ENCODE measurements at places on chromosomes 16 and 17.

- DNase-seq = no peak
Observed at GRCh38 chr17:78423961-78424675, 45.7 kb downstream of the PGS1 start.

DNA sequence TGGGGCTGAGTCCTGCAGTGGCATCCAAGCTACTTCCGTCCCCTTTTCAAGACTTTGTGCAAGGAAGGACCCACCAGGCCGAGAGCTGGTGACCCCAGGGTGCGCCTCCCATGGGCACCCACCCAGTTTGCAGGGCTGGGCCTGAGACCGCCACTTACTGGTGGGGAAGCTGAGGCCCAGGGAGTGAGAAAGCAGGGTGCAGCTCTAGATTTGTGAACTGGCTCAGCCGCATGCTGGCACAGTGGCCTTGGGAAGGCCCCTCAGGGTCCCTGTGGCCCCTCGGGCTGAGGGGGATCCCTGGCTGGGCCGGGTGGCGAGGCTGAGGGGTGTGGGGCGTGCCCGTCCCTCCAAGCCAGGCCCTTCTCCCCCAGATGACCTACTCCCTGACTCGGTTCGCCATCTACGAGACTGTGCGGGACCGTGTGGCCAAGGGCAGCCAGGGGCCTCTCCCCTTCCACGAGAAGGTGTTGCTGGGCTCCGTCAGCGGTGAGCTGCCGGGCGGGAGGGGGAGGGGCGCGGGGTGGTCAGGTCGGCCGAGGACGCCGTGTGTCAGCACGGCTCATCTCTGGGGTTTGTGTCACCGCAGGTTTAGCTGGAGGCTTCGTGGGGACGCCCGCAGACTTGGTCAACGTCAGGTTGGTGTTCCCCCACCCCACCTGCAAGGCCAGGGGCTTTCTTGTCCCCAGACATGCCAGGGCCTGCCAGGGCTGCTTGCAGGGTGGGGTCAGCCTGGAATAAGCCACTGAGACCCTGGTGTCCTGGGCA, 3.2 kb downstream of the SLC25A10 start:
- no peak for DNase-seq

GRCh38 chr16:54503011-54503855, 216.6 kb upstream of the IRX3 start:
- DNase-seq = no peak

DNA sequence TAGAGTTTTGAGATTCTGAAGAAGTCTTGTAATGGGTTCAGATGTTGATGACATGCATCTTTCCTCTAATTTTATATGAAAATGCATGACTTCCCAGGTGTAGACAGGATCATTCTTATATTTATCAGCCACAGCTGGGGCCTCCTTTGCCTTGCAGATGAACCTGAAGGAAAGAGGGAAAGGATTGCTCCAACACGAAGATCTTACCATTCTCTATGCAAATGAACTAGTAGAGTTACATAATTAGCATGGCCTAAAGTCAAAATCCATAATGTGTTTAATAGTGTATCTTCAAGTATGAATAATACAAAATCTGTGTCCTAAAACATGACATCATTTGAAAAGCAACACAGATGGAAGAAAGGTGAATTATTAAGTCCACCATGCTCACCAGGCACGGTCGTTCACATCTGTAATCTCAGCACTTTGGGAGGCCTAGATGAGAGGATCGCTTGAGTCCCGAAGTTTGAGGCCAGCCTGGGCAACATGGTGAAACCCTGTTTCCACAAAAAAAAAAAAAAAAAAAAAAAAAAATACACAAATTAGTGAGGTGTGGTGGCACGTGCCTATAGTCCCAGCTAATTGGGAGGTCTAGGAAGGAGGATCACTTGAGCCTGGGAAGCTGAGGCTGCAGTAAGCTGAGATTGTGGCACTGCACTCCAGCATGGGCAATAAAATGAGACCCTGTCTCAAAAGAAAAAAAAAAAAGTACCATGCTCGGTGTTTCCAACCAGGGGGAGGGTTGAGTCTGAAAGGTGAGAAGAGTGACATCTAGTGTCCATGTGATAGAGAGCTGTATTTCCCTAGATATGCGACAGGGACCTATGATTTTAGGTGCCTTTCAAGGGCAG, 6.3 kb downstream of the VWA3A start:
- DNase-seq = no peak

DNA sequence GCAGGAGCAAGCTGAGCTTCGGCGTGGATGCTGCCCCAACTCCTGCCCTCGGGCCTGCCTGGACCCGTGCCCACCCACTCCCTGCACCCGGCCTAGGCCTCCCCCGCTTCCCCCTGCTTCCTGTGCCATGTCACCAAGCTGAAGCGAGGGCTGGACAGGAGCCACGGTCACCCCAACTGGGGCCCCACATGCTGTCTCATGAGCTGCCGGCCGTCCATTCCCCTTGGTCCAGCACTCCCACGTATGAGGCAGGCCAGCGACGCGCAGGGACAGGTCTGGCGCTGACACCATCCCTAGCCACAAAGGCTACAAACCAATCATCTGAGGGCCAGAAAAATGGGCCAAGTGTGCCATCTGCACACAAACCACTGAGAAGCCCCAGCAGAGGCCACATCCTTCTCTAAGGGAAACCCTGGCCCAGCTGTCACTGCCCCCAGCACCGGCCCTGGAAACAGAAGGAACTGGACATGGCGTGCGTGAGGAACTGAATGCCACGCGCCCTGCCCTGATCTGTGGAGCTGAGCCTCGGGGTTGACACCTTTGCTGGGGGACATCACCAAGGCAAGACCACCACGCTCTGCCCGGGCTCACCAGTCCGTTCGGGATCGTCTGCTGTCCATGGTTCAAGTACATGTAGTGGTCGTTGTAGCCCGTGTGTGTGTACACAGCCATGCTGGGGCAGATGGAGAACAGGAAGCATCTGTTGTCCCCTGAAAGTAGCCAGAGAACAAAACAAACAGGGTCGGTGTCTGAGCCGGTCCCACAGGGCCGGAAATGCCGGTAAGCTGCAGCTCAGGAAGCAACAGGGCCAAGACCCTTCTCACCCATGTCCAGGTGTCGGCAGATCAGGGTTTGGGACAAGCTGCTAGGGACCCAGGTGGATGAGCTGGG, 22.2 kb downstream of the MEAK7 start:
- DNase-seq = no peak

DNA sequence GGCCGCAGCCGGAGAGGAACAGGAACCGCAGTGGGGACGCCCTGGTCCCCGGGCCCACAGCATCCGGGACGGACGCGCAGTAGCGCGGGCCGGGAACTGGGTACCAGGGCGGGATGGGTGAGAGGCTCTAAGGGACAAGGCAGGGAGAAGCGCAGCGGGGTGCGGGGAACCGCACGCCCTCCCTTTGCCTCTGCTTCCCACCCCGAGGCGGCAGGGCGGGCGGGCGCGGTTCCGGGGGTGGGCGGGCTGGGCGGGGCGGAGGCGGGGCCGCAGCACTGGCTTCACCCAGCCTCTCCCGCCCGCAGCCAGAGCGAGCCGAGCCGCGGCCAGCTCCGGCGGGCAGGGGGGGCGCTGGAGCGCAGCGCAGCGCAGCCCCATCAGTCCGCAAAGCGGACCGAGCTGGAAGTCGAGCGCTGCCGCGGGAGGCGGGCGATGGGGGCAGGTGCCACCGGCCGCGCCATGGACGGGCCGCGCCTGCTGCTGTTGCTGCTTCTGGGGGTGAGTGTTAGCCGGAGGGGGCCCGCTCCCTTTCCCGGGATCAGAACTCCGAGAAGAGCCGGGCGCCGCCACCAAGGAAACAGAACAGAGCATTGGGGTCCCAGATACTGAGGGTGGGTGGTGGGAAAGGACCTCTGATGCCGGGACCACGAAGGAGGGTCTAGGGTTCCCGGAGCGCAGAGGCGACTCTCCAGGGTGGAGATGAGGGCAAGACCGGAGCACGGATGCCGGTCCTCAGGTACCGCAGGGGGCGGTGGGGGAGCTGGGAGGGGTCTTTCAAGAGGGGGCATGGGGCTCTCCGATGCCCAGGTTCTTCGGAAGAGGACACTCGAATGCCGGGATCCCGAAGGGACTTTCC, at the start of gene NGFR:
Gene NGFR, plus strand, starts transcription at position 308 of the 856 bp plus-strand sequence. Its CDS starts 125 bp downstream, at position 433.
- peak; percentile 53 for DNase-seq

- DNase-seq = no peak
Observed at GRCh38 chr17:19958023-19958422, 19.6 kb downstream of the AKAP10 start.

DNA sequence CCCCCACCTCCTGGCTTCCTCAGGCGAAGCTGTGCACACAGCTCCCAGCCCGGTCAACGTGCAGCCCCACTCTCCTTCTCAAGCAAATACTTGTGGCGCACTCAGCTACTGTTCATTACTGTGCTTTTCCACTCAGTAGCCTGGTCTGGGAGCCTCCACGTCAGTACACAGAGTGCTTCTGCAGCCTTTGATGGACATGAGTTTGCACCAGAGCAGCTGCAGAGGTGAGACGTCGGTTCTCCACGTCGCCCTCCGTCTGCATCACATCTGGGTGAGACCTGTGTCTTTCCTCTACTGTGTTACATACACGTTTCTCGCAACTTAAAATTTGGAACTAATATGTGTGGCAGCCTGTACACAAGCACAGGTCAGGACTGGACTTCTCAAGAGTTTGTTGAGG, 334.3 kb downstream of the C16orf95 start:
- no peak for DNase-seq

- no peak for DNase-seq
Observed at GRCh38 chr17:40253565-40253964, 34.1 kb upstream of the CDC6 start.

DNA sequence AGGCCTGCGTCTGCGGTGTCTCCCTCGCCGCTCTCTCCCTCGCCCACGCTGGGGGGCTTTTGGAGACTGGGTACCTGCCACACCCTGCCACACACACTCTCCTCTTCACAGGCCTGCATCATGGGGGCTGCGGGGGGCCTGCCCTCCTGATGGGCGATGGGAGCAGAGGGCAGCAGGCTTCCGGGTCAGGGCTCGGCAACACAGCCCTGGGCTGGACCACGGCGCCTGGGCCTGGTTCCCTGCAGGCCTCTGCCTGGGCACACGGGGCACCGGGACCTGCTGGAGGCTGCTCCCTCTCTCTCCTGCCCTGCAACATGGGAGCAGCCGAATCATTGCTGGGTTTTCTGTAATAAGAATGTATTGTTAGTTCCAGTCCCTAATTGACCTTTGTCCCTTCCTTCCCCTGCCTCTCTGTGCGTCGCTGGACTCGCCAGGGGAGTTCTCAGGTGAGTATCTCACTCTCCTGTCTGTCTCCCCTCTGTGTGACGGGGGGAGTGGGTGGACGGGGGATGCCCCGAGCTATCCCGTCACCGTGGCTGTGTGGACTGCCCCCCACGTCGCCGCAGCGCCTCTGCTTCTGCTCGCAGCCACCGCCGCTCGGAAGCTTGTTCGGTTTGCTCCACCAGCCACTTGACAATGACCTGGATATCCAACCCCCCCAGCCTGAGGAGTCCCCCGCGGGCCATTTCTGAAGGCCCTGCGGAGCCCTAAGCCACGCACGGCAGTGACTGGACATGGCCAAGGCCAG, 13.5 kb downstream of the NME3 start:
- no peak for DNase-seq

DNA sequence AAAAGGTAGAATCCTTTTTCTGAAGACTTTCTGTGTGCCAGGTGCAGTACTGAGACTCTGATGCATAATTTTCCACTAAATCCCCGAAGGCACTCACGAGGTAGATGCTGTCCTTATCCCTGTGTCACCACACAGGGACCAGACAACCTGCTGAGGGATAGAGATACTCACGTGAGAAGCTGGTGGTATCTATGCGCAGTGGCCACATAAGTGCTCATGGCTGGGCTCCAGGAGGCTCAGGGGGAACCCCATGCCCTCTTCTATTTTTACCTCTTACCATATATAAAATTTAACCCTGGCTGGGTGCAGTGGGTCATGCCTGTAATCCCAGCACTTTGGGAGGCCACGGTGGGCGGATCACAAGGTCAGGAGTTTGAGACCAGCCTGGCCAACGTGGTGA, 38.3 kb downstream of the NT5M start:
- DNase-seq = no peak

DNA sequence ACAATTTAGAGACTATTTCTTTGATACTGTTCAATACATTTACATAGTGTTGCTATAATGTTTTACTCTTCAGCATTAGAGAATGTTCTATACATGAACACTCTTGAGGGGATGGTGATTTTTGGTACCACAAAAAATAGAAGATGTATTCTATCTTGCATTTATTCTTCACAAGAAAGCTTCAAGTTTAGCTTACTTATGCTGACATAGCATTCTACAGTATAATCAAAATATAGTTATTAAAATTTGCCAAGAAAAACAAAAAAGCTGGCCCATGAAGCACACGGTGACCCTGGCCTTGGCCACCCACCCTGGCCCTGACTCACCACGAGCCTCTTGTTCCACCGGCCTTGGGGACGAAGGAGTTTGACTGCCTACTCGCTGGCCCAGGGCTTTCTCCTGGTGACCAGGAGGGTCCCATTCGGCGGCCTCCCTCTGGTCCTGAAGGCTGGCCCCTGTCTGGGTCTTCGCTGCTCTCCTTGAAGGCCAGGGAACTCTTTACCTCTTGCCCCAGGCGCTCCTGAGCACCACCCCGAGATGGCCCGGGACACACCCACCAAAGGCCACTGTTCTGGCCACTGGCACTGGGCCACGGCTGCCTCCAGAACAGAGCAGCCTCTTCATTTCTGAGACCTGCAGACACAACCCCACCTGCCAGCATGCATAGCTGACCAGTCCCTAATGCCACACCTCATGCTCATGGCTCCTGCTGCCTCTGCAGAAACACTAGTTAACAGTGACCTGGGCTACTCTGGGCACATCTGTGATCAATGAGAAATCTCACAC, 22.5 kb upstream of the ICAM2 start:
- no peak for DNase-seq

GRCh38 chr17:38619451-38619795, 13.7 kb upstream of the SRCIN1 start:
- no peak for DNase-seq

GRCh38 chr17:73947966-73948355, 255.5 kb upstream of the RPL38 start:
- no peak for DNase-seq

DNA sequence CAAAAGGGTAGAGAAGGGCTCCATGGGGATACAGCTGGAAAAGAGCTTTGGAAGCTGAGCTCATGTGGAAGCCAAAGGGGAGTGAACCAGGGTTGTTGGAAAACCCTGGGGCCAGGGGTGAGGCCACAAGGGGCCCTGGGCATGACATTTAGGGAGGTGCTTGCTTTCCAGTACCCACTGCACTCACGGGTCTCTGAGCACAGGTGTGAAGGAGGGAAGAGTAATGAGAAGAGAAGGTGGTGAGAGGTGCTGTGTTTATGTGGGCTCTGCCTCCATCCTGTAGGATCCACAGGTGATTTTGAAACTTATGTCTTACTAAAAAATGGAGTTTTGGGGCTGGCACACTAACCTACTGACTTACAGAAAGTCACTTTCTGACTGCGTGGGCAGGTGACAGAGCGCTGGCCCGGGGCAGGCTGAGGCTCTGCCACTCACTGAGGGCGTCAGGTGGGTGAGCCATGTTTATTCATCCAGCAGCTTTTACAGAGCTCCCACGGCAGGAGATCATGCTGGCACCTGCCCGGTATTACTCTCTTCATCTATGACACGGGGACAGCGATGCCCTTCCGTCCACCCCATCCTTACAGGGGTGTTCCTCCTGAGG, 18.9 kb downstream of the KSR1 start:
- peak; percentile 65 for DNase-seq
